Smooth muscle cell of the umbilical artery (primary cell): ENCODE measurements at places on chromosomes 3 and 15. TPM values are rescaled to one million over a fixed set of nuclear protein-coding genes. Genes with fewer than 3 reads are reported as not detected.

The ZKSCAN7 gene
- 4.2 and 8.6 TPM in 2 replicates for total RNA-seq

The SEMA6D gene
- 0.46 and 3.0 TPM in 2 replicates for total RNA-seq

The ARIH2 gene
- 65.9 and 78.8 TPM in 2 replicates for total RNA-seq

The BFSP2 gene
- total RNA-seq, result not detected in 2 replicates

The PATL2 gene
- total RNA-seq, result 0.30 and 0.37 TPM in 2 replicates

The TUBGCP4 gene
- total RNA-seq, result 9.8 and 14.2 TPM in 2 replicates

The BLM gene
- 0.59 and 4.0 TPM in 2 replicates for total RNA-seq

The UTS2B gene
- 0.30 and 0.60 TPM in 2 replicates for total RNA-seq

The MYO5A gene
- 30.6 and 110 TPM in 2 replicates for total RNA-seq

The GPR62 gene
- 0.05 TPM in 1 of 2 replicates, not detected in the other for total RNA-seq

The ZNF502 gene
- 4.9 and 5.9 TPM in 2 replicates for total RNA-seq

The ALDH1A2 gene
- 0.30 TPM in 1 of 2 replicates, not detected in the other for total RNA-seq

The RTP3 gene
- not detected in 2 replicates for total RNA-seq

The MKRN3 gene
- under 0.01 TPM in 1 of 2 replicates, not detected in the other for total RNA-seq

The EXD1 gene
- total RNA-seq, result under 0.01 TPM in 1 of 2 replicates, not detected in the other

The TM6SF1 gene
- 2.5 and 5.0 TPM in 2 replicates for total RNA-seq

The LHFPL4 gene
- total RNA-seq, result not detected in 2 replicates
